ENCODE measurements at places on chromosomes 3 and 15.

DNA sequence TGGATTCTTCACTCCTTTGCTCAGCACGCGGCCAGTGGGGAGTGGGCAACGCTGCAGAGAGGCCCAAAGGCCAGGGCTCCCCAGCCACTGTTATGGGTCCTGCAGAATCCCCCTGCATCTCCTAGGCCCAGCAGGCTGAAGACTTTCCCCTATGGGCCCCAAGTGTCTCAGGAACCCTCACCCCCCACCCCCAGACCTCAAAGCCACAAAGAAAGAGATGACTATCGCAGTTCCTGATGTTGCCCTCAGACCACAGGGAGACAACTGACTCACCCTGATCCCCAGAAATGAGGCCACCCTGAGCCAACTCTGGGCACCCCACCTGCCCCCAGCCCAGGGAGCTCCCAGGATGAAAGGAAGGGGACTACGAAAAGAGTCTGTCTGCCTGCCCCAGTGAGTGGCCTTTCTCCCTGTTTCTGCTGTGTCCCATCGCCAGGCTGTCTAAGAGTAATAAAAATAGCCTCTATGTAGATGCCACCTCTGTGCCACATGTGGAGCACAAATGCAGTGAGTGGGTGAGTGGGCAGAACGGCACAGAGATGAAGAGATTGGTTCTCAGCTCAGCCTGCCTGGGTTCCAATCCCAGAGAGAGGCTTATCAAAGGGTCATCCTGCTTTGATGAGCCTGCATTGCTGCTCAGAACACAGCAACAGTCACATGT lies 283.0 kb downstream of the UACA start:
- DNase-seq = no peak

GRCh38 chr3:62843508-62843907 lies 31.7 kb downstream of the CADPS start:
- DNase-seq = no peak

DNA sequence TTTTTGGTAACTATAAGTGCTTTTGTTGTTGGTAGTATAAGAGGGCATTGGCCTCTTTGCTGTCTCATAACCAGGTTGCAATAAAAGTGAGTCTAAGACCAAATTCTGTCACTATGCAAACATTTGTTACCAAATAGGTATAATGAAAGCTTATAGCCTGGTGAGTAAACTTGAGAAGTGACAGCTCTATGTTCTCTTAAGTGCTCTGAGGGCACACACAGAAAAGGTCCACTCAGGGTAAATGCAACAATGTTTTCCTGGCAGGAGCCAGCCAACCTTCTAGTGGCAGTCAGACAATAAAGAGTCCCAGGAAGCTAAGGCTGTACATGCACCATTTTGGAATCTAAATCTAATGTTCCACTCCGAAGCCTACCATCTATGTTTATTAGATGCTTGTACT lies 262.1 kb upstream of the TGFBR2 start:
- no peak for DNase-seq

DNA sequence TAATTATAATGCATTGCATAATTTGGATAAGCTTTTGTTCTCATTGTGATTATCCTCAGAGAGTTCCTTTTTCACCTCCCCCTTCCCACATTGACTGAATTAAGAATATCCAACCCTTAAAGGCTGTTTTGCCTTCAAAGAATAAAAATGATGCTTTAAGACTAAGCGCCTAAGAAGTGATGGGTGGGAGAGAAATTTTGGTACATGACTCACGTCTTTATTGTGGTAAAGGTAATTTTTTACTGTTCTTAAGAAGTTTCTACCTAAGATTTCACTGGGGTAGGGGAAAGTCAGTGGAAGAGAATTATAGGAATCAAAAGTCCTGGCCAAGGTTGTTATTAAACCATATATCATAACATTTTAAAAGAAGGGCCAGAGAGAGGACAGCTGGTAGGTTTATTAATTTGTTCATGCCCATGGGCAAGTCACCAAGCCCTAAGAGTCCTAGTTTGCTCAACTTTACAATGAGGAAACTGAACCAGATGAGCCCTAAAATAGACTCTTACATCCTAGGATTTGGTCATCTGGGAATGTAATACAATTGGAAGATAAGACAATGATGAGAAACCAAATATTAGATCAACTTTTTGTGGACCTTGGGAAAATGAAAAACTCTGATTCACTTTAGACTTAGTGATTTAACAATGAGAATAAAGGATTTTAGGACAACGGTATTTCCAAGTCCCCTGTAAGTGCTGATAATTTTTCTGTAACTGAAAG lies 101.1 kb upstream of the RASGRP1 start:
- no peak for DNase-seq

GRCh38 chr15:28017423-28017924 lies 81.6 kb downstream of the OCA2 start:
- peak; percentile 76 for DNase-seq

DNA sequence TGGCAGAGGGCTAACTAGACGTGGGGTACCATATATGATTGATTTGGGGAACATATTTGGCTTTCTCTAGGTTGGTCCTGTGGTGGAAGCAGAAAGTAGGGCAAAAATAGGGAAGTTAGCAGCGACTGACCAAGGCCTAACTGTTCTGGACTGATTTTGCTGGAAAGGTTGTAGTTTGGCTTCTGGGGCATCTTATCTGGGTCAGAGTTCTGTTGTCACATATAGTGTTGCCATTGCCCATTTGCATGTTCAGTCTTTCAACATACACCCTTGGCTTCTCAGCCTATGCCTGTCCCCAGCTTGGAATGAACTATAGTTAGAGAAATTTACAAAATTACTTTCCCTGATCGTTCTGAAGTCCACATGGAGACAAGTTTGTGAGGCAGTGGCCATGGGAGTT lies 426.5 kb downstream of the TBC1D5 start:
- DNase-seq = no peak

DNA sequence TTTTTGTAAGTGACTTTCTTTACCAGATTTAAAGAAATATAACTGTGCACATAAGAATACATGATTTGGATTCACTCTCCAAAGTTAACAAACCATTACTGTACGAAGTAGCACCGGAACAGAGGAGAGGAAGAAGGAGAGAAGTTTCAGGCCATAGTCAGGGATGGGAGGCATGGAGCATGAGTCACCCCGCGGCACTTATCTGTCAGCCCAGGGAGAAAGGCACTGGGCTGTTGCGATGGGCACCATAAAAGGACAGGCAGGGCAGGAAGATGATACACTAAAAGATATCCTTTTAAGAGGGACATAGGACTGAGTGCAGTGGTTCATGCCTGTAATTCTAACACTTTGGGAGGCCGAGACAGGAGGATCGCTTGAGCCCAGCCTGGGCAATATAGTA lies 37.0 kb downstream of the TTC23 start:
- no peak for DNase-seq

- peak; percentile 75 for DNase-seq
Observed at GRCh38 chr15:89127054-89127702, 38.9 kb downstream of the ABHD2 start.

GRCh38 chr3:193842029-193842798 lies 249.2 kb downstream of the OPA1 start:
- no peak for DNase-seq

GRCh38 chr3:177694316-177694715 lies 497.0 kb upstream of the TBL1XR1 start:
- no peak for DNase-seq

DNA sequence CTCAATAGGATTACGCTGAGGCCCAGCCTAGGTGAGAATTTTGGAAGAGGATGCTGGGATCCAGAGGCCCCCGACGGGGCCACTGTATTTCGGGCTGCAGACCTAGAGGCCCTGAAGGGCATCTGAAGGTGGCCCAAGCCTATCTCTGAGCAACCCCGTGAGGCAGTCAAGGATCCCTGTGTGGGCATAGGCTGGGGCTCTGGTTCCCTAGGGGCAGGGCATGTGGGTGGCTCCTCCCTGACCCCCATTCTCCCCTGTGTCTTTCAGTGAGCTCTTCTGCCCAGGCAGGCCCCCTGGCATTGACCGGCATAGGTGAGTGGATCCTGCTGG lies 216.0 kb downstream of the SNRPN start:
- DNase-seq = no peak

GRCh38 chr15:35064576-35065190 lies 20.4 kb downstream of the NANOGP8 start:
- DNase-seq = no peak

DNA sequence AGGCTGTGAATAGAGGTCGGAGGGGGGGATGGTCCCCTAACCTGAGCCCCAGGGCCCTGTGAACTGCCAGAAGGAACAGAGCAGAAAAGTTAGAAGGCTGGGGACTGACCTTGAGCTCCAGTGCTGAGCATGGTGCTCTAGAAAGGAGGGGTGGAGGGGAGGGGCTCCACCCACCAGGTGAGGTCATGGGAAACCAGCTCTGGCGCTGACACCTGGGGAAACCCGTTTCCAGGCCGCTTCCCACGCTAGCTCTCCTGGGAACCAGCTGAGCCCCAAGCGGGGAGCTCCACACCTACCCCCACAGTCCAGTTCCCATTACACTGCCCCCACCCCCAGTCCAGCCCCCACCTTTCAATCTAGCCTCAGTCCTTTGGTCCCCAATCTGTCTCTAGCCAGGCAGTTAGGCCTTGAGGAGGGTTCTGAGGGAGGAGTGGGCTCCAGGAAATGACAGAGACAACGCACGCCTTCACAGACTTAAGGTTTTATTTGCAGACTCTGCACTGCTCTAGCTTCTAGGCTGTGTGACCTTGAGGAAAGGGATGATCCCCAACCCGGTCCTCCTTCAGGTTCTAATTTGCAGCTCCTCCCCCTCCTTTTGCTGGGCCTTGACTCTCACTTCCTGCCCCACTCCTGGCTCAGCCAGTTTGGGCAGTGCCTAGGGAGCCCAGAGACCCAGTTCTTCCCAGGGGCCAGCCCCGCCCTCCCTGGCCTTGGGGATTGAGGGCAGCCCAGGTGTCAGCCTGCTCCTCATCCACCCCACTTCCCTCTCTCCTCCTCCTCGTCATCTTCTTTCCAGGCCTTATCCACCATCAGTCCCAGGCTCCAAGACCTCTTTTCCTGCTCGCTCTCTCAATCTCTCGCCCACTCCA lies 2.1 kb downstream of the RHOV start:
- DNase-seq = no peak

DNA sequence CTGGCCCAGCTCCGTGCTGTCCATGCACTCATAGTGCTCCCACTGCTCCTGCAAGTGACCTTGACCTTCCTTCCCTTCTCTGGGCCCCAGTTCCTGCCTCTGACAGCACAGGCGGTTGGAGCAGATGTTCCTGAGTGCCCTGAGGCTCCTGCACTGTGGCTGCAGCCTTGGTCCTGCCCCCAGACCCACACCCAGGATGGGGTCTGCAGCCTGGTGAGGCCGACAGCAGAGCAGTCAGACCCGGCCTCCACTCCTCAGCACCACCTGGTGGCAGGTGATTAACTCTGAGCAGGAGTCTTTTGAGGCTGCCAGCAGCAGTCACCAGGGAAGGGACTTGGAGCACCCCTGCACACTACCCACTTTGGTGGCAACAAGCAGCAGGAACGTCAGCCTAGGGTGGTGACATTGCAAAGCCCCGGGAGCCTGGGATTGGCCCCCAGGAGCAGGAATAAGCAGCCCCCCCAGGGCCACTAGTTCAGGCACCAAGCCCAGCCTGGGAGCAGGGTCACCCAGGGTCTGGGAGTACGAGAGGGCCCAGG lies 64.6 kb downstream of the CYP11A1 start:
- DNase-seq = peak; percentile 92

GRCh38 chr3:195086341-195086740 lies 184.6 kb downstream of the XXYLT1 start:
- no peak for DNase-seq
